ENCODE measurements at places on chromosomes 7 and 10.

GRCh38 chr7:104327938-104328295 lies 486 bp upstream of the LHFPL3 start:
- DNase-seq, result no peak

- no peak for DNase-seq
Measured at GRCh38 chr7:143337216-143337615, 21.3 kb downstream of the CLCN1 start.

GRCh38 chr10:65328486-65328885 lies 1597.3 kb upstream of the LRRTM3 start:
- DNase-seq, result no peak

- DNase-seq, result no peak
Measured at GRCh38 chr10:126504761-126505112, 116.5 kb upstream of the ADAM12 start.

DNA sequence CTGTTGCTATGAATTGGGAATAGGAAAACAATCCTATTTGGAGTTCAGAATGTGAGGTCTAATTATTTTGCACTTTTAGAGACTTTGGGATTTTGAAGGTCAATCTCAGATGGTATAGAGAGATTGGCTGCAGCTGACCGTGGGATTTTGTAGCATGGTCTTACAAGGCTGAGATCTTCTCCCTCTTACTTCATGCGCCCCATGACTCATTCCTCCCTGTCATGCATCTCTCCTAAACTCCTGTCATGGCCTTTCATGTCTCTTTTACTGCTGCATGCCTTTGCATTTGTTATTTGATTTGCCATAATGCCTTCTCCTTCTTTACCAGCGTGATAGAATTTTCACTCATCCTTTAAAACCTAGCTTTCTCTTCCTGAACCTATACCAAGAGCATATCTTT lies 133.1 kb downstream of the BBS9 start:
- DNase-seq, result no peak

DNA sequence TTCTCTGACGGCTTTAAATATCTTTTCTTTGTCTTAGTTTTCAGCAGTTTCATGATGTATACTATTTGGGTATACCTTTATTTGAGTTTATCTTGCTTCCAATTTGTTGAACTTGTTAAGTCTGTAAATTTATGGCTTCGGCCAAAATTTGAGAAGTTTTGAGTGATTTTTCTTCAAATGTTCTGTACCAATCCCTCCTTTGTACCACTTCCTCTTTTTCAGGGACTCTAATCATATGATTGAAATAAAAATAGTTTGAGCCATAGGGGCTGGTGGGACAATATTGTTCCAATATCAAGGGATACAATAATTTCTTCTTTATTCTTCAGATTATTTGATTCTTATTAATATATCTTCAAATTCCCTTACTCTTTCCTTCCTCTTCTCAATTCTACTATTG lies 43.1 kb upstream of the CTTNBP2 start:
- no peak for DNase-seq

DNA sequence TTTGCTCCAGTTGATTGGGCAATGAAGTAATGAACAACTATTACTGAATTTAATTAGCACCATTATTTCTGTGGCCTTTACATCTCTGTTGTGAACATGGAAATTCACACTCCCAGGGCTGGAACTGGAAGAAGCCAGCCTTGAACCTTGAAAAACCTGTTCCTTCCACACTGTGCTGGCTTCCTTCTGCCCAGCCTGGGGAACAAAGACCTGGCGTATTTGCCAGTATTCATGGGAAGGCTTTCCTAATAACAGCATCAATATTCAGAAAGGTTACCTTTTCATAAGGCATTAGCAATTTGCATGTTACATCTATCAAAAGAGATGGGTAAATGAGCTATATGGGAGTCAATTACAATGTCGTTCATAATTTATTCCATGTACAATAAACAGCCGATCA lies 1.3 kb downstream of the C10orf90 start:
- DNase-seq, result no peak

GRCh38 chr7:45626441-45627430 lies 52.6 kb downstream of the ADCY1 start:
- no peak for DNase-seq

GRCh38 chr7:151637781-151638261 lies 118.1 kb upstream of the RHEB start:
- DNase-seq, result no peak

DNA sequence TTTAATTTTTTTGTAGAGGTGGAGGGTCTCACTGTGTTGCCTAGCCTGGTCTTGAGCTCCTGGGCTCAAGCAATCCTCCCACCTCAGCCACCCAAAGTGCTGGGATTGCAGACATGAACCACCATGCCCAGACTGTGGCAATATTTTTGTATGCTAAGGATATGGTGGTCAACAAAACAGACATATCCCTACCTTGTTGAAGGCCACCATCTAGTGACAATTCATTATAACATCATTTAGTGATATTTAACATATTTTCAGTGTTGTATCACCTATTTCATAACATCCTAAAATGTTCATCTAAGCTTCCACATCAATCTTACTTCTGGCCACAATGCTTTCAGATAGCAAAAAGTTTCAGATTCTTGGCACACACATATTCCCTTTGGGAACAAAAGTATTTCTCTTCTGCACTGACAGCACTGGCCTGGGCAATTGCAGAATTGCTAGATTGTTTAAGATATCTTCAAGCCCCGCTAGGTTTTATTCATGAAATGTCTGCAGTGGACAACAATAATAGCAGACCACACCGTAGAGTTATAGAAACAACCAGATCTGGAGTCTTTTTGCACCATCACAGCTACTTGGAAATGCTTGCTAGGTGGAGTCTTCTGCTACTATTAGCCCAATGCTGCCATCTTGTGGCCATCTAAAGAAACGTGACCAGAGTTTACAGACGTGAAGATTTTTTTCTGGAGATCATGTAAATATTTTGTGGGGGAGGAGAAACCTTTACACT lies 58.4 kb downstream of the DNAJC12 start:
- DNase-seq, result peak; percentile 81

DNA sequence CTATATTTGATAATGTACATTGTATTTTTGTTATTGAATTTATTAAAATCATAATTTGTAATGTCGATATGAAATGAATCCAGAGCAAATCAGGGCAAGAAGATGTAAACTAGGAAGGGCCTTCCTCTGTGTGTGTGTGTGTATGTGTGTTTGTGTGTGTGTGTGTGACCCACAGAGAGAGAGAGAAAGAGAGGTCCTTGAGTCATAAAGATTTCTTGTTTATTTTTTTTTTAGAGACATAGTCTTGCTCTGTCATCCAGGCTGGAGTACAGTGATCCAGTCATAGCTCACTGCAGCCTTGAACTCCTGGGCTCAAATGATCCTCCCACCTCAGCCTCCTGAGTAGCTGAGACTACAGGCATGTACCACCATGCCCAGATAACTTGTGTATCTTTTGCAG lies 50.7 kb downstream of the INPP5F start:
- DNase-seq, result no peak

DNA sequence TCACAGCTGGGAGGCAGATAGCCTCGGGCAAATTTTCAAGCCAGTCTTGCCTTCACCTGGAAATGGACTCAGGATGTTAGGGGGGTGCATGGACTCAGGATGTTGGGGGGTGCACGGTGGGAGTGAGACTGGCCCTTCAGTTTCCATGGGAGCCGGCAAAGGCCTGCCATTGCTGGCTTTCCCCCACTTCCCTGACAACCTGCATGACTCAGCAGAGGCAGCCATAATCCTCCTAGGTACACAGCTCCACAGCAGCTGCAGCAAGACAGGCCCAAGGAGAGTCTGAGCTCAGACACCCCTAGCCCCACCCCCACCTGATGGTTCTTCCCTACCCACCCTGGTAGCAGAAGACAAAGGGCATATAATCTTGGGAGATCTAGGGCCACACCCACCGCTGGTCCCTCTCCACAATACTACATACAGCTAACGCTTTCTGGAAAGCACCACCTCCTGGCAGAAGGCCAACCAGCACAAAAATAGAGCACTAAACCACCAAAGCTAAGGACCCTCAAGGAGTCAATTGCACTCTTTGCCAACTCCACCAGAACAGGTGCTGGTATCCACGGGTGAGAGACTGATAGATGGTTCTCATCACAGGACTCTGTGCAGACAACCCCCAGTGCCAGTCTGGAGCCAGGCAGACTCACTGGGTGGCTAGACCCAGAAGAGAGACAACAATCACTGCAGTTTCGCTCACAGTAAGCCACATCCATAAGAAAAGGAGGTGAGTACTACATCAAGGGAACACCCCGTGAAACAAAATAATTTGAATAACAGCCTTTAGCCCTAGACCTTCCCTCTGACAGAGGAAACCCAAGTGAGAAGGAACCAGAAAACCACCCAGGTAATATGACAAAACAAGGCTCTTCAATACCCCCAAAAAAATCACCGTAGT lies 18.3 kb downstream of the C7orf25 start:
- DNase-seq, result no peak

DNA sequence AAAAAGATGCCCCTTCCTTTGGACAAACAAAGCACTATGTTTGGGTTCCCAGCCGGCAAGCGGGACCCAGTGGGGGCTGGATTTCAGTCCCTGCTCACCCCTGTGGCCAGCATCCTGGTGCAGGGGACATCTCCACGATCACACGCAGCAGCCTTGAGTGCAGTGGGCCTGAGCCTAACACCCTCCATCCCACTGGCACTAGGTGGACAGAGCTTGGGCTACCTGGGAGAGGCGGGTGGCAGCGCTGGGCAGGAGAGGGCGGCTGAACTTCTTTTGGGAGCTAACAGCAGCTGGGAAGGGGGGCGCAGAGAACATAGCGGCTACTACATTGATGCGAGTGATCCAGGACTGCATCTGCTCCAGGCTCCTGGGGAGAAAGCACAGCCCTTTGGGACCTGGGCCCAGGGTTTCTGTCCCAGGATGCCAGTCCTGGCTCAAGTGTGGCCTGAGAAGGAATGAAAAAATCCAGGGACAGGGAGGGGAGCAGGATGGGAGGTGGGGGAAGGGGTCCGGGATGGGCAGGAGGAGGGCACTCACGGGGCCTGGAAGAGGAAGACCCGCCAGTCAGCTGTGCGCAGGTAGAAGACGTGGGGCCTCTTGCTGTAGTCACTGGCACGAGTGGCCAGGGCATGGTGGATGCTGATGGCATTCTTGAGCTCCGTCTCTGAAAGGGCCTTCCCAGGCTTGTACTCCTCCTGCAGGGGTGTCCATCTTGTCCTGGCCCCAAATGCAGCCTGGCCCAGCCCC lies 9.0 kb downstream of the NFKB2 start:
- no peak for DNase-seq

- no peak for DNase-seq
Measured at GRCh38 chr7:157193274-157193673, 54.5 kb downstream of the UBE3C start.

- DNase-seq, result no peak
Measured at GRCh38 chr7:158707610-158708009, 3.0 kb upstream of the NCAPG2 start.

DNA sequence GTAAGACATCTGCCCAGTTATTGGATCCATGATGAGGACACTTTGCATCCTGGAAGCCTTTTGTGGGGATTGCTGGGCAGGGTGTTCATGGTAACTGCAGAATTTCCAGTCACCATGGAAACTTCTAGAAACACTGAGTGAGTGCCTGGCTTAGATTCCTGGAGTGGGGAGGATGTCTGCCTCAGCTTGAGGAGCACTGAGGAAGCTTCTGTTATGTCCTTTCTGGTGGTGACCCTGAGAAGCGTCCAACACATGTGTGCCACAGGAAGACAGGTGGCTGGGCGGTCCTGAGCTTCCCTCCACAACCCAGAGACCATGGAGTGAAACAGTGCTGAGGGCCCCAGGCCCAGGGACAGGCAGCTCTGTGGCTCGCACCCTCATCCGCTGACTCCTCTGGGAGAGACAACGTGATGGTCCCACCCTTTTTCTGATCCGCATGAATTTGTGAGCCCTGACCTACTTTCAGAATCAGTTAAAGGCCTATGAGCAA lies 191.8 kb upstream of the CXCL12 start:
- no peak for DNase-seq

- peak; percentile 19 for DNase-seq
Measured at GRCh38 chr10:132397671-132398565, 918 bp downstream of the PWWP2B start.

GRCh38 chr10:44416936-44417335 lies 32.0 kb upstream of the CXCL12 start:
- DNase-seq, result no peak

- no peak for DNase-seq
Measured at GRCh38 chr7:94594882-94595281, 61.1 kb downstream of the SGCE start.

DNA sequence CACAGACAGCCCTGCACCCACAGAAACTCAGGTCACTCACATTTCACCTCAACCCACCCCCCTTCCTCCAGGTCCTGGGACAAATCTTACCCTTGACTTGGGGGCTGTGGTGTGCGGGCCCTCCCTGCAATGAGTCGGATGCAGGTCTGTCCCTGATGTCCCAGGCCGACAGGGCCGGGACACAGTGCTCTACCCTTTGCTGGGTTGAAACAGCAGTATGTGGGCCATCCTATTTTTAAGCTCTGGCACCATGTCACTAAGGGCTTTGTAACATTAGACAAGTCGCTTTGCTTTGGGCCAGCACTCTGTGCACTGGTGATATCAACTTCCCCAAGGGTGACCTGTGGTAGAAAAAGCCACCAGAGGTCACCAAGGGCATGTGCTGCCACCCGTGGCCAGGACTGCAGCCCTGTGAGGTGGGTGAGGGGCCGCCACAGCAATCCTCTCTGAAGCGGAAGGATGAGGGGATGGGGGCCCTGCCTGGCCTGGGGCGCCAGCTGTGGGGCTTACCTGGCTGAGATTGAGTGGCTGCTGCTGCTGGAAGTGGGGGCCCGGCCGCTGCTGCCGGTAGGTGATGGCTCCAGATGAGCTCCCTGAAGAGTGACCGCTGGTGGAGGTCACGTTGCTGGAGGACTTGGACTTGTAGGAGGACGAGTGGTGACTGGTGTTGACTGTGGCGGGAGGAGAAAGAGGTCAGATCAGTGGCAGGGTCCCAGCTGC lies 51.3 kb downstream of the CLEC2L start:
- DNase-seq, result no peak

DNA sequence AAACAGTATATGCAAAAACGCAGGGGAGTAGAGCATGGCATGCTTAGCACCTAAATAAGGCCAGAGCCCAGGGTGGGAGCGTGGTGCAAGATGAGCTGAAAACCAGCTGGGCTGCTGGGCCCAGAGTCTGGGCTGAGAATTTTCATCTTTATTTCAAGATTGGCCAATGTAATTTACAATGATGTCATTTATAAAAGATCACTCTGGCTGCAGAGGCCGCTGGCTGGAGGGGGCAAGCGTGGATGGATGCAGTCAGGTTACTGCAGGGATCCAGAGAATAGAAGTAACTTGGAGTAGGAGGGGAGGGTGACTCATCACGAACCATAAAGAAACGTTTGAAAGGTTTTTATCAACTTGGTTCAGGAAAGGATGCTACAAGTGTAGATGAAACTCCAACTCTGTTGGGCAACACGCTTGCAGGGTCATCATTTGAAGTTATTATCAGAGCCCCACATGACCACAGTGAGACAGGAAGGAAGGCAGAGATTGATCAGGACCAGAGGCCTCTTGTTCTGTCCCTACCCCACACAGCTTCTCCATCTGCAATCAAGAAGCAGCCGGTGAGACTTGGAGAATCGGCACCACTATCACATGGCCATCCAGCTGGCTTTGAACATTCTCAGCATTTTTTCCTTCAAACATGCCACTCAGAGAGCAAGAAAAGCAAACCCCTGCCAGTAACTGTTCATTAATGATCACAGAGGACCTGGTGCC lies 49.2 kb downstream of the ODAD2 start:
- no peak for DNase-seq

GRCh38 chr10:12006671-12007070 lies 35.9 kb downstream of the UPF2 start:
- DNase-seq, result no peak

GRCh38 chr10:43225787-43226153 lies 41.1 kb downstream of the RASGEF1A start:
- no peak for DNase-seq

GRCh38 chr10:14510346-14510745 lies 179.6 kb upstream of the FRMD4A start:
- DNase-seq, result no peak

GRCh38 chr7:44324481-44325200 lies 753 bp downstream of the CAMK2B start:
- DNase-seq, result no peak
